ENCODE measurements at places on chromosomes 11 and 22.
A peak's percentile ranks its signal among the peaks of the same experiment; 100 is the strongest.

- no peak for DNase-seq
These were observed 8.8 kb downstream of the OSBPL5 start for GRCh38 chr11:3156282-3156660.

GRCh38 chr11:78069465-78069864 lies 5.8 kb downstream of the THRSP start:
- no peak for DNase-seq

DNA sequence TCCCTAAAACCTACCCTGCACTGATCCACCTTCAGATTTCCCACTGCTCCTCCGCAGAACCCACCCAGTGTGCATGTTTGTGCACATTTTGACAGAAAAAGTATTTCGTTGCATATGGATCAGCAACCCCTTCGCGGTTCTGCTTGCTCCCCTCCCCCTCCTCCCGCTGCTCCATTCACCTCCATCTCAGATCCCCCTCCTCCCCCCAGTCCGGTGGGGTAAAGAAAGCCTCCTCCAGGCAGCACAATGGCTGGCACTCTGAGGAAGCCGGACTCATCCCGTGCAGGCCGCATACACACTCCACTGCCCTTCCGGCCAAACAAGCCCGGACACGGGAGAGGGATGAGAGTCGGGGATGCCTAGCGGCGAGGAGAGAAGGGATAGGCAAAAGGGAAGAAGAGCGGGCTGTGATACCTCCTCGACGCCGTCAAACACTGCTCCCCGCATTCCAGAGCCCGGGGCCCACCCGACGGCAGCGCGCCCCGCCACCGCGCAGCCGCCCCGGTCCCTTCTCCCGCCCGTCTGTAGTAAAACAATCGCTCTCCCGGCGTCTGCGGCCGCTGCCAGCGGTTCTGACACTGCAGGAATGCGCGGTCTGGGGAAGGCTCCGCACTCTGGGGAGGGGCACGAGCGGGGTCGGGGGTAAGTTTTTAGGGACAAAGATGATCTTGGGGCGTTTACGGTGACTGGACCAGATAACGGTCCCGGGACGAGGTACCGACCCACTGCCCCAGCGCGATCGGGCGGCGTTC lies 915 bp downstream of the FEZ1 start:
- DNase-seq = no peak

GRCh38 chr22:45584121-45584570 lies 81.5 kb downstream of the FBLN1 start:
- DNase-seq = no peak

- DNase-seq = no peak
These were observed 56.3 kb upstream of the SLC5A12 start for GRCh38 chr11:26778000-26778757.

GRCh38 chr11:73995731-73996130 lies 13.1 kb upstream of the UCP2 start:
- DNase-seq = no peak

DNA sequence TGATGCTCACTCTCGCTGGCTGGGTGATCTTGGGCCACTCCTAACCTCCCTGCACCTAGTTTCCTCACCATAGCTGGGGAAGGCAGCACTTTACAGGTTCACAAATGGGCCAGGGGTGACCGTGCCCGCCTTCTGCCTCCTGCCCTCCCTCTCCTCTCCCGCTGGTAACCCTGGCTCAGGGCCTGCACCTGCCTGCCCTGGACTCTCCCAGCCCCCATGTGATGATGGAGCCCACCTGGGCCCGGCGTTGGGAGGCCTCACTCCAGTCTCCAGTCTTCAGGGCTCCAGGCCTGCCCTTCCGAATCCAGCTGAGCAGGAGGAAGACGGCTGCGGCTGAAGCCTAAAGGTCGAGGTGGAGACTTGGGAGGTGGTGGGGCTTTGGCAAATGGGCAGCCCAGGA lies 152.9 kb downstream of the CACNA1I start:
- no peak for DNase-seq

DNA sequence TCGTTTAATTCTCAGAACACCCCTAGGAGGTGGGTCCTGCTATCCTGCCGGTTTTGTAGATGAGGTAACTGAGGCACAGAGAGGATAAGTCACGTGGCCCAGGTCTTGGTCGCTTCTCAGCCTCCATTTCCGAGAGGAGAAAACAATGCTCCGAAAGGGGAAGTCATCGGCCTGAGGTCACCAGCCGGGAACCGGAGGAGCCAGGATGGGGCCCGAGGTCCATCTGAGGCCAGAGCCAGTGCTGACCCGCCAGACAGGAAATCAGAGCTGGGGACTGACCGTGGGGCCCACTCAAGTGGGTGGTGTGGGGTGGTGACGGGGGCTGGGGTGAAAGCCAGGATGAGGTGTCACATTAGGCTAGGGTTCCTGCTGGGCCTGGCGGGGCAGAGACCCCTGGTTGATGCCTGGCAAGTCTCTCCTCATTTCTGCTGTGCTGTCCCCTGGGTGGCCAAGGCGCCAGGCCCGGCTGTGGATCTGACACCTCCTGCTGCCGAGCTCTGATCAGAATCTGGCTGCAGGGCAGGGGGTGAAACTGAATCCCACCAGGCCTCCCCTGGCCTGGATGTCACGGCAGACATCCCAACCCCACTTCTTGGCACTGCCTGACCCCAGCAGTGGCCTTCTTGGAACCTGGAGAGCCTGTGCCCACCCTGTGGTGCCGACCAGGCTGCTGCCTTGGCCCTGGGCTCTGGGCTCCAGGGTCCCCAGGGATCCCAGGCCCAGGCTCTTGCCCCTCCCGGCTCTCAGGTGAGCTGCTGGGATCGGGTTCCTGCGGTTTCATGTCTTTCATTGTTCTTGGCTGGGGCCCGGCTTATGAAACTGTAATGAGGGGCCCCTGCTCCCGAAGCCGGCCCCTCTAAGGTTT lies 12.0 kb downstream of the TRIOBP start:
- DNase-seq = no peak

DNA sequence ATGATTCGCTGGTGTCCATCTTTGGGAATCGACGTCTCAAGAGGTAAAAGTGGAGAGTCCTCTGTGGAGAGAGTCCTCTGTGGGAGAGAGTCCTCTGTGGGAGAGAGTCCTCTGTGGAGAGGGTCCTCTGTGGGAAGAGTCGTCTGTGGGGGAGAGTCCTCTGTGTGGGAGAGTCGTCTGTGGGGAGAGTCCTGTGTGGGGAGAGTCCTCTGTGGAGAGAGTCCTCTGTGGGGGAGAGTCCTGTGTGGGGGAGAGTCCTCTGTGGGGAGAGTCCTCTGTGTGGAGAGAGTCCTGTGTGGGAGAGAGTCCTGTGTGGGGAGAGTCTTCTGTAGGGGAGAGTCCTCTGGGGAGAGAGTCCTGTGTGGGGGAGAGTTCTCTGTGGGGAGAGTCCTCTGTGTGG lies 3.1 kb downstream of the PRDX5 start:
- DNase-seq = no peak

DNA sequence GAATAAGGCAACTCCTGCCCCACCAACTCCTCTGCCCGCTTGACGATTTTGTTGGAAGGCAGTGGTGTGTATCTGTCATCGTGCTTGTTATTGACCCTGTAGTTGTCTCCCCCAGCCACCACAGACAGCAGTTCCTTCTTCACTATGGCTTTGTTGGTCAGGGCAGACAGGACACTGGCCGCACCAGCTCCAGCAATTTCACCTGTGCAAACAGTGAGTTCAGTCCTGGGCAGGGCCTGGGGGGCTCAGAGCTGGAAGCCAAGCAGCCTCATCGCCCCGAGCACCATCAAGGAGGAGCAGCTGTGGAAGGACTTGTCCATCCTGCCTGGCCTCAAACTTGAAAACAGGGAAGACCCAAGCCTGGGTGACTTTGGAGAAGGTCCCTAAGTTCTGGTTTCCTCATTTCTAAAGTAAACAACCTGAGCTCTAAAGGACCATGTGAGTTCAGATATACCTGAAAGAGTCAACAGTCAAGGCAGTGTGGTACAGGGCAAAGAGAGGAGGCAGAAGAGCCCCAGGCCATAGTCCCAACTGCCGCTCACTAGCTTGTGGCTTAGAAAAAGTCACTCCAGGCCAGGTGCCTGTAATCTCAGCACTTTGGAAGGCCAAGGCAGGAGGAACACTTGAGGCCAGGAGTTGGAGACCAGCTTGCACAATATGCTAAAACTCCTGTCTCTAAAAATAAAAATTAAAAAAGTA lies 4.6 kb downstream of the PLAAT2 start:
- no peak for DNase-seq

DNA sequence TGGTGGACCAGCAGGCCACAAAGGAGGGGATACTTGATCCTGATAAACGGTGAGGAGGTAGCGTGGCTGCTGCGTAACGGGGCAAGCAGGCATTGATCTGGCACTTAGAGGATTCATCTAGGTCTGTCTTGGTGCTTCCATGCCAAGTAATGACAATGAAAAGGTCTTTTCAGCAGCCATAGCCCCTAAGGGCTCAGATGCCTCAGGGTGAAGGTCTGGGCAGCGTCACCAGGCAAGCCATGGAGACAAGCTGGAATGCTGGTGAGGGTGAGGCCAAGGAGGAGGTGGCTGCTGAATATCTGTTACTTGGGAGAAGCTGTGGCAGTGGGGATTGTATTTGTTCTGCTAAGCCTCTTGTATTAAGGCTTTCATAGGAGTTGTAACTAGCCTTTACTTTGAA lies 4.8 kb upstream of the CHKB start:
- DNase-seq = no peak

DNA sequence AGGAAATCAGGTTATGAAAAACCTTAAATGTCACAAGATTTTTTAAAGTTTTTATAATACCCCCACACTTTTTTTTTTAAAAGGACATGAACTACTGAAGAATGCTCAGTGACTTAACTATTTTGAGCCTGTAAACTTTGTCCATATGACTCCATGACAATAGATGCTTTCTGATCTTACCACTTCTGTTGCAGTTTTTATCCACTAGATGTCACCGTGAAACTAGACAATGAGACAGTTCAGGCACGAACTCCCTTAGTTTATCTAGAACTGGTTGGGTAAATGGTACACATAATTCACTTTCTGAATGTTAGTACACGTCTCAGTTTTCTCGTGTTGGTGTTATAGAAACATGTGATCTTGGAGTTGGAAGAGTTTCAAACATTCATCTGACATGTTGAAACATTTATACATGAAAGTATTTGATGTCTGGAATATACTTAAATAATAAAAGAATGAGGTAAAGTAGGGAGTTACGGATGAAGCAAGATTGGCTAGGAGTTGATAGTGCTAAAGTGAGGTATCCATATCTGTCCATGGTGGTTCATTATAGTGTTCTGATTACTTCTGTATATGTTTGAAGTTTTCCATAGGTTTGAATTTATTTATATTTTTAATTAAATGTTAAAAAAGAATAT lies 8.1 kb downstream of the CCDC15 start:
- no peak for DNase-seq

GRCh38 chr22:19352766-19353165 lies 61.2 kb upstream of the CLTCL1 start:
- peak; percentile 45 for DNase-seq

DNA sequence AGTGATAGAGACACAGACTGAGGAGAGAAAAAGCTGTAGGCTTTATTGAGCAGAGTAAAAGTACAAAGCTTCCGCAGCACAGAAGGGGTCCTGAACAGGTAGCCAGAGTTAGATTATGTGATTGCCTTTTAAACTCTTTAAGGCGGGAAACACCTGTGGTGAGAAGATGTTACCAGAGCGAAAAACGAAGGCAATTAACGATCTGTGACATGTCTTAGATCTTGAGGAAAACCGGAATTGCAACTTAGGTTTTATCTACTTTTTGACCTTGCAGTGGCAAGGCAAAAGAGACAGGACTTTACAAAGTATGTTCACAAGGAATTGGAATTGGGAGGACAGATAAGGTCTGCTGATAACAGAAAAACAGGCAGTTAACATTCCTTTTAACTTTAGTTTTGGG lies 493.6 kb upstream of the FAT3 start:
- no peak for DNase-seq

DNA sequence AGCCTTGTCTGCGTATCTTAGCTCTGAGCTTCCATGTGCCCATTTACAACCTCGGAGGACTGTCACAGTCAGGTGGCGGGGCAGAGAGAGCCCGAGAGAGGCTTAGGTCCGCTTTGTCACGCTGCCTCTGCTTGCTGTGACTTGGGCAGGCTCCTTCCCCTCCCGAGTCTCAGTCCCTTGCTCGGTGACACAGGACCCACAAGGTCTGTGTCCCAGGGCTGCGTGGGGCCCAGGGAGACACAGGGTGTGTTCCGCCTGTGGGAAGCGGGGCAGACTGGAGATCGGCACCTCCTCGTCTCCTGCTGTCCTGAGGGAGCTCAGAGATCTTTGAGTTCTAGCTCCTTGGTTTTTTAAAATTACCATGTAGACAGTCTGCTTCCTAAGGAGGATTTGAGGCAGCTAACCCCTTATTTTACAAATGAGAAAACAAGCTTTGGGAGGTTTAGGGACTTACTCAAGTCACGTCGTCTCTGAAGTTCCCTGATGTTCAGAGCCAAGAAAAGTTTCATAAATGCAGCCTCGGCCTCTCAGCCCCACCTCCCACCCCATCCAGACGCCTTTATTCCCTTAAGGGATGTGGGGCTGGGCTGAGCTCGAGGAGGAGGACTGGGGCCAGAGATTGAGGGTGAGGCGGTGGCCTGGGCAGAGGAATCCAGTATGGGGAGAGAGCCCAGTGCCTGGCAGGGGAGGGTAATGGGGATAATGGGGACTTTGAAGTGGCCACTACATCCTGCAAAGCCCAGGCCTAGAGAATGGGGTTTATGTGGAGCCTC lies 103.6 kb downstream of the NECTIN1 start:
- DNase-seq = no peak
